ENCODE measurements at places on chromosomes 7 and 10.

DNA sequence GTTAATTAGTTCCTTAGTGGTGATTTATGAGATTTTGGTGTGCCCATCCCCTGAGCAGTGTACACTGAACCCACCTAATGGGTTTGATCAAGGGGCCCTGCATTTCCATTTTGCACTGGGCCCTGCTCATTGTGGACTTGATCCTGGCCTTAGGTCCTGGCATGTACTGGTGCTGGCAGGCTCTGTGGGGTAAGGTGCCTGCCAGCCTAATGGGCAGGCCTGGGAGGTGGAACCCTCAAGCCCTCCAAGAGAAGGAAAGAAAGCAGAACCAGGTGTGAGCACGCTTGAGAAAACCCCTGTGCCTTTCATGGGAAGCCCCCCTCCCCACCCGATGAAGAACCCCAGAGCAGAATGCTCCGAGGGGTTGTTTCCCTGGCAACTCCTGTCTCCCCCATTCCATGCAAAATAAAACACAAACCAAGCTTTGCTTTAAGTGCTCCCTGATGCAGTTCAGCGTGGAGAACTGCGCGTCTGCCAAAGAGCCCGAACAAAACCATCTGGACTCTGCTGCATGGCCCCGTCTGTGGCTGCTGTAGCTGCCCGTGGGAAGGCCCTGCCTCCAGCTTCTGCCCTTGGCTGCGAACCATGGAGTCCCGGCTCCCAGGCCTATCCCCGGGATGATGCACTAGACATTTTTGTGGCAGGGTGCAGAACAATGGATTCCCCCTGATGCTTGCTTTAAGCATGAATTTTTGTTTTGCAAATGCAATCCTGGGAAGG is 123.3 kb downstream of the PRPF18 start:
- no peak for DNase-seq

DNA sequence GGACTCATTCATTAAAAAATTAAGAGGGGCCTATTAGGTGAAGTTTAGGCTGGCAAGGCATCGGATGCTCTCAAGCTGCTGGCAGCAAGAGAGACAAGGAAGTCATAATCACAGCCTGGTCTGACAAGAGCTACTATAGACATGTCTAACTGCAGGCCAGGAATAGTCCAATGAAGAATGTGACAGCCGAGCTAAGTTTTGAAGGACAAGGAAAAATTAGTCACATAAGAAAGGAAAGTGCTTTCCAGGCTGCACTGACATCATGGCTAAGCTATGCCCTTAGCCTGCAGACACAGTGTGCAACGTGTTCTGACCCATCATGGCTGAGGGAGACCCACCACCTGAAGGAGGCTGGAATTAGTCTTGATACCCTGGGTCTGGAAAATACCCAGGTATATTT is 281.1 kb downstream of the PLXNA4 start:
- no peak for DNase-seq

DNA sequence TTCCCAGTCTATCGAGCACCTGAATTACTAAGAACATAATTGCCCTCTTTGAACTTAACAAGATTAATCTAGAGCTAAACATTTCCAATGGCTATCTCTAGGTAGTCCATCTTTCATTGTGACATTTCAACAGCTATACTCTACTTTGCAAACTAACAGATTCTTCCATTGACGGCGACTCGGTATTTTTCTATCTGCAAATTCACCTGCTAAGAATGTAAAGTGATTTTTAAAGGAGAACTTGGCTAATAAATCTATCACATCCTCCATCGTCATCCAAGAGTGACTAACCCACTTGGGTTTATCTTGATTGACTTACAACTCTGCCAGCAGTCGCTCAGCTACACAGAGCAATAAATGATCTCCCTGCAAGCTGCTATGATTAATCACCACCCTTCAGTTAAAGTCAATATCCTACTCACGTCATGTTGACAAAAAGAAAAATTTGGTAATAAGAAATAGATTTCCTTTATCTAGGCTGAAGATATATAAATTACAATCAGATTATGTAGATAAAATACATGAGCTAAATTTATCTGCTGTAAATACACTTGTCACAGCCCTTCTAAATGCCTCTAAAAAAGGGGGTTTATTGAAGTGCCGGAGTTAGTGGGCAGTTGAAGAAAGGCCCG is 99.5 kb downstream of the SFMBT2 start:
- DNase-seq: no peak

- peak; percentile 4 for DNase-seq
These were observed 56.0 kb downstream of the LGI1 start for GRCh38 chr10:93813507-93814465.

DNA sequence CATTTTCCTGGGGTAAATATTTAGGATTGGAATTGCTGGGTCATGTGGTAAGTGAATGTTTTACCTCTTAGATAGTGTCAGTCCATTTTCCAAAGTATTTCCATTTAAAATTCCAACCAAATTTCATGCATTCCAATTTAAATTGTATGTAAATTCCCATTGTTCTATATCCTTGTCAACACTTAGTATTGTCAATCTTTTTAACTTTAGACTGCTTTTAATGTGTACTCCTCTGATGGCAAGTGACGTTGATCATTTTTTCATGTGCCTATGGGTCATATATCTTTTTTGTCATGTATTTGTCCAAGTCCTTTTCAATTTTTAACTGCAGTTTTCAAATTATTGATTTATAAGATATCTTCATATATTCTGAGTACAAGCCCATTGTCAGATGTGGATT is 80.8 kb upstream of the FAM20C start:
- DNase-seq: no peak

- DNase-seq: no peak
These were observed 91.6 kb upstream of the CXCL12 start for GRCh38 chr10:44476409-44477045.

GRCh38 chr7:74099031-74099430 is 15.4 kb downstream of the LIMK1 start:
- no peak for DNase-seq

DNA sequence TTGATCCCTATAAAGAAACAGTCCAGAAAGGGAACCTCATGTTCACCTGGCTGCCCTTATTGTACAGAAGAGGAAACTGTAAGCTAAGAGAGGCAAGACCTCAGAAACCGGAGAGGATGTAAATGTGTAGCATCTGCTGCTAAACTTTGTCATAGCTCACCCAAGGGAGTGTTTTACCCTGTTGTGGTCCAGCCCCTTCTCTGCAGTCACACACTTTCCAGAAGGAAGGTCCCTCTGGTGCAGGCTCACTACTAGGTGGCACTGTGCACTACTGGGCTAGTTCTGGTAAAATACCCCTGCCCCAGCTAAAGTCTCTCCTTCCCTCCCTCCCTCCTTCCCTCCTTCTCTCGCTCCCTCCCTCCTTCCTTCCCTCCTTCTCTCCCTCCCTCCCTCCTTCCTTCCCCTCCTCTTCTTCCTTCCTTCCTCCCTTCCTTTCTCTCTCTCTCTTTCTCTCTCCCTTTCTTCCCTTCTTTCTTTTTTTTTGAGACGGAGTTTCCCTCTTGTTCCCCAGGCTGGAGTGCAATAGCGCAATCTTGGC is 42.5 kb upstream of the LCOR start:
- DNase-seq: no peak

DNA sequence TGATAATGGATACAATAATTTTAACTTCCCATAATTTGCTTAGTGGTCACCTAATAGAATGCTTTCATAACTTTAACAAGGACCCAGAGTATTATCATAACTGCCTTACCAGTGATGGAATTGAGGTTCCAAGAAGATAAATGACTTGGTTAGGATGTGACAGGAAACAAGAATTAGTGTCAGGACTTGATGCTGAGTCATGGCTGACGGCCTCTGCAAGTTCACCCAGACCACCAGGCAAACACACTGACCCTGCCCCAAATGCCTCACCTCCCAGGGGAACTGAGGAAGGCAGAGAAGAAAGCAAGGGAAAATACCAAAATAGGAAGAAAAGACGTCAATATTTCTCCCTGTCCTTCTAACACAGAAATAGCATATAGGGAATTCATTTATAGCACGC is 636.3 kb downstream of the PARD3 start:
- DNase-seq: no peak

- DNase-seq: no peak
These were observed 115.3 kb downstream of the SGMS1 start for GRCh38 chr10:50508315-50509051.

GRCh38 chr7:143395187-143396149 is 13.2 kb downstream of the EPHA1 start:
- DNase-seq: no peak

DNA sequence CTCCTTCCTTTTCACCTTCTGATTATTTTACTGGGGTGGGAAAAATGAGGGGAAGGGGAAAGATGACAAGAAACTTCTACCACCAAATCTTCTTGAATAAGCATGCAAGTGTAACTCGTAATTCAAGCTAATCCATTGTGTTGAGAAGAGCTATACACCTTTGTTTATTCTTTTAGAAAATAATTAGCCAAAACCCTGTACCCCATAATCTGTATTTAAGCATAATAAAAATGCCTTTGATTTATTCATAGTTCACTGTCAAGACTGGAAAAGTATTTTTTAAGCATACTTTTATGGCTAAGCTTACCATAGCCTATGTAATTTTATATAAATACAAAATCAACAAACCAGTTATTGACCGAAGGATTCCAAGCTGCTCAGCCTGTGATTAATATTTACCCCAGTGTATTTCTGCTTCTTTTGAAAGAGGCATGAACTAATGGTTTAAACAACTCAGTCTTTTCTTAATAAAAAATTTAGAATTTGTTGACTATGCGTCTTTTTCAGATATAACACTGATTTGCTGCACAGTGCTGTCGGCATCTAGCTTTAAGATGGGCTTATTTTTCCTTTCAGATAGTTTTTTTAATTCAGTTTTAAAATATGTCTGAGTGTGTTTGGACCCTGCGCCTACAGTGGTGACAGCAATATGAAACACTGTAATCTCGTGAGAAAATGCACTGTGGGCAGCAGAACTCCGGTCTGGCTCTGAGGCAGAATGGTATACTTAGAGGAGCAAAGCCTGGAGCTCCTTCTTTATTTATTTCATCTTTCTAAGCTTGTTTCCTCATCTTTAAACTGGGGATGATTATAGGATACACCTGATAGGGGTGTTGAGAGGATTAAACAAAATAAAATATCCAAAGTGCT is 238.8 kb upstream of the LRGUK start:
- no peak for DNase-seq

DNA sequence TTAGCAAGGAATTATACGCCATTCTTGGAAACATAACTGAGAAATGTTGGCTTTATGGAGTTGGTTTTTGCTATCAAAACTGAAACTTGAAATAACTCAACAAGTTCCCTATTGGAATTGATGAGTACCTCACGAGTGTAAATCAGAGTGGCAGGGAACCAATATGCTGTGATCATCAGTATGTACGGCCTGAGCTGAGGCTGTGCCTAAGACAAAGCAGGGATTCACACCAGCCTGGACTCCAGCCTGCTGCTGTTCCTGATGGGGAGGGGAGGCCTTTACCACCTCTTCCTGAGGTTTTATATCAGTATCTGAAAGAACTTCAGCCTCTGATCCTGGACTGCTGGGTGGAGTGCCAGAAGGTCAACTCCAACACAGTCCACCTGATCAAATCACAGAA is 52.7 kb downstream of the CRTAC1 start:
- DNase-seq: no peak

- DNase-seq: no peak
These were observed 784.5 kb upstream of the ZWINT start for GRCh38 chr10:57145548-57145947.

DNA sequence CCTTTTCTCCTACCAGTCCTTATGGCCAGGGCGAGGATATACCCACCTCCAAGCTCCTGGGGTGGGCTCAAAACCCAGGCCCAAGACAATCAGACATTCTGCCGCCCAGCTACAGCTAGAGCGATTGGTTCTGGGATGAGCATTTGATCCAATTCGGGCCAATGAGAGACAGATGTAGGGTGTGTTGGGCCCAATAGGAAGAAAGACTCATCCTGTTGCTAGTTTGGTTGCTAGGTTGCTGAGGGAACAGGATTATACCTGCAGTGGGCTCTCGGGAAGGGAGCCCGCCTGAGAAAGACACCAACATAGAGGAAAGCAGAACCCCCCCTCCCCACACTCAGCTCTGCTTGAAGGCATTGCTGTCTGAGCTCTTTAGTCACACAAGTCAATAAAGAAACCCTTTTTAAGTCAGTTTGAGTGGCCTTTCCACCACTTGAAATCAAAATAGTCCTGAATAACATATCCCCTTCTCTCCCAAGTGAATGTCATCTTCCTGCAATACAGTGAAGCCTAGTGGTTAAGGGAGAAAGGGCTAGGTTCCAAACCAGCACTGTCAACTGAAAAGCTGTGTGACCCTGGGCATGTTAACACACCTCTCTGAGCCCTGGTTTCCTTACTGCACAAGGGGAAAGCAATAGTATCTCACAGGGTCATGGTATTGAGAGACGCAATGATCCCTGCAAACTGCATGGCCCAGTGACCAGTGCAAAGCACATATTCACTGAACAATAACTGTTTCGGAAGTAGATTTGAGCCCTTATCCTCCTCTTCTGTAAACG is 21.8 kb downstream of the ITPRIP start:
- DNase-seq: no peak

DNA sequence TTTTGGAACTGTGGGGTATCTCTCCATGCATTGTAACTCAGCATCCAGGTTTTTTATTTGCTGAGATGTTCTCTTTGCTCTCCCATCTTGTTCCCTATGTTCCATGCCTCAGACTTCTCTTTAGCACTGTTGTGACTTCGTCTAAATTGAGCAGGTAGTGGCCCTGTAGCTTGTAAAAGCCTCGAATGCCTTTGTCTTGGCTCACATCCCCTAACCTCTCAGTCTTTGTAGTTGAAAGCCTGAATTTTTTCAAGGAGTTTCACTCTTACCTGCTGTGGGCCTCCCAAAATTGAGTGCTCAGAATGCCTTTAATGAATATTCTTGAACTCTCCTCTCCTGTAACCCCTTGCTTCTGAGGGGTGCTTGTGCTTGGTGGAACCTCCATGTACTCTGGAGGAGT is 1137.3 kb downstream of the REEP3 start:
- DNase-seq: no peak

DNA sequence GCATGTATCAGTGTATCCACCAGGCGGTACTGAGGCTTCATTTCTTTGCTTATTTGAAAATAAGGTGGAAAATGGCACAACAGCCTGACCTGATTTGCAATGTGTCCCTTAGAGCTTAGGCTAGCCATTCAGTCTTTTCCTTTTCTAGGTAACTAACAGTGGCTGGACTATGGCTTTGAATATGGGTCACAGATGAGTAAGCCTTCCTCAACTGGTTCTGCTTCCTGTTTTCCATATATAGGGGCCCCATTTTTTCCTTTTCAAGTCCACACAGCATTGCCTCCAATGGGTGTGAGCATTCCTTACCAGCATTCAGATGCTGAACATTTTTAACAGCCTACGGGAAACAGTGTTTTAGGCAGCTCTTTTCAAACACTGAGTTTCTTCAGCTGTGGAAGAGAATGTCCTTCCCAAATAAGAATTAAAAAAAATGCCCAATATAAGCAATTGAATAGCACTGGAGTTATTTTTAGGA is 3.9 kb upstream of the ITGB1 start:
- DNase-seq: no peak

- no peak for DNase-seq
These were observed 45.1 kb downstream of the CHN2 start for GRCh38 chr7:29239638-29240037.

DNA sequence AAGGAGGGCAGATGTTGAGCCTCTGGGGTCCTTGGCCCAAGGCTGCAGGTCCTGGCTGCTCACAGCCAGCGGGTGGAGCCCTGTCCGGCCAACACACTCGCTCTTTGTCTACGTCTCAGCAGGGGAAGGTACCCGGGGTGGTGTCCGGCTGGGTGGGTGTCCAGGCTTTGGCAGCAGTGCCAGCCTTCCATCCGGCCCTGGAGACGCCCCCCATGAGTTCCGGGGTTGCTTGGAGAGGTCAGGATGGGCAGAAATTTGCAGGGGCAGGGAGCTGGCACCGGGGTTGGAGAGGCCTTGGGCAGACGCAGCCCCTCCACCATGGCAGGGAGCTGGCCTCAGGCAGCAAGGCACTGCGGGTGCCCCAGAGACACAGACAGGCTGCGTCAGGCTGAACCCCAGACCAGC is 42.2 kb upstream of the ELN start:
- DNase-seq: no peak
